Stimulated activated CD4-positive, alpha-beta T cell treated with anti-CD3 and anti-CD28 coated beads, Interleukin-15, amount 100 ng/mL, for 48 hours (primary cell): ENCODE measurements at places on chromosomes 5 and 9.

- no peak for DNase-seq
These were observed 14.2 kb upstream of the CXXC5 start for GRCh38 chr5:139634028-139634325.

GRCh38 chr9:18795947-18796671, 236.9 kb downstream of the SAXO1 start:
- no peak for DNase-seq

DNA sequence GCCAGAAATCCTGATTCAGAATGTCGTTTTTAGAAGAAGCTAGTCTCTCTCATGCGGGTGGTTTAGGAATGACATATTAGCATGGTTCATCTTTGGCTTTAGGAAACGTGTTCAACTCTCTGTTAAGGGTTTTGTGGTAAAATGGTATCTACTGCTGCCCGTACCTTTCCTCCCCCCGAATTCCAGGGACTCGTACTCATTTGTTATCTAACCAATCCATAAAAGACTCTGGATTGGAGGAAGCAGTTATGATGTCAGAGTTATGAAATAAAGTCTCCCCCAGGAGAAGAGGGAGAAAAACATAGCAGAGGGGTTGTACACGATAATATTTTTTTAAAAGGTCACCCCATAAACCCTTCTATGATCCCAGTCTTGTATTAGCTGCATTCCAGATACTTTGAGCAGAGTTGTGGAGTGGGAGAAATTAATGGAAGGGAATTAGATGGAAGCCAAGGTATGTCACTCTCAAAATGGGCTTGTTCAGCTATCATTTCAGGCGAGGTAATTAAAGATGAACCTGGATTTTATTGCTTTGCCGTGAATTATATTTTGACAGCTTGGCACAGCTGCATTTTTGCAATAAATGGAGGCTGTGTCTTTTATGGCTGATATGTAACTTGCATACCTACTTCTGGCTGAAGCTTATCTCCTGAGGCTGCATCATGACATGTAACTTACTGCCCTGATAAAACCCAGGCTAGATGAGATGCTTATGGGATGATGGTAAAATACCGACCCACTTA, 31.3 kb downstream of the RAI14 start:
- no peak for DNase-seq

GRCh38 chr5:9363449-9363848, 182.4 kb downstream of the SEMA5A start:
- no peak for DNase-seq

DNA sequence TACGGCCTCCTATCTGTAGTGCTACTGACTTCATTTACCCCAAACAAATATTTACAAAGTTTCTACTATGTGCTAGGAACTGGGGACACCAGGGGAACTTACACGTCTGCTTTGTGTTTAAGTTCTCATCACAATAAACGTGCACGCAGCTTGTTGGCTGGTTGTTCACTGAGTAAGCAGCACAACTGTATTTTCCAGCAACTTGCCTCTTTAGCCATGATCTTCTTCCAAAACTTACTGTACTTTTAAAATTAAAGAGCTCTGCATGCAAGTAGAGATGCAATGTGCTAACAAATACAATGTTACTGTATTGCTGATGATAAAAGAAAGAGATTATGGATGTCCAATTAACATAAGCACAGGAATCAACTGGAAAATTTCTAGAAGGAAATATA, 62.8 kb downstream of the RAPGEF1 start:
- DNase-seq = no peak

GRCh38 chr5:62167561-62168057, 138.4 kb upstream of the KIF2A start:
- DNase-seq = no peak

GRCh38 chr9:8872802-8873201, 1073.2 kb upstream of the DMAC1 start:
- no peak for DNase-seq

DNA sequence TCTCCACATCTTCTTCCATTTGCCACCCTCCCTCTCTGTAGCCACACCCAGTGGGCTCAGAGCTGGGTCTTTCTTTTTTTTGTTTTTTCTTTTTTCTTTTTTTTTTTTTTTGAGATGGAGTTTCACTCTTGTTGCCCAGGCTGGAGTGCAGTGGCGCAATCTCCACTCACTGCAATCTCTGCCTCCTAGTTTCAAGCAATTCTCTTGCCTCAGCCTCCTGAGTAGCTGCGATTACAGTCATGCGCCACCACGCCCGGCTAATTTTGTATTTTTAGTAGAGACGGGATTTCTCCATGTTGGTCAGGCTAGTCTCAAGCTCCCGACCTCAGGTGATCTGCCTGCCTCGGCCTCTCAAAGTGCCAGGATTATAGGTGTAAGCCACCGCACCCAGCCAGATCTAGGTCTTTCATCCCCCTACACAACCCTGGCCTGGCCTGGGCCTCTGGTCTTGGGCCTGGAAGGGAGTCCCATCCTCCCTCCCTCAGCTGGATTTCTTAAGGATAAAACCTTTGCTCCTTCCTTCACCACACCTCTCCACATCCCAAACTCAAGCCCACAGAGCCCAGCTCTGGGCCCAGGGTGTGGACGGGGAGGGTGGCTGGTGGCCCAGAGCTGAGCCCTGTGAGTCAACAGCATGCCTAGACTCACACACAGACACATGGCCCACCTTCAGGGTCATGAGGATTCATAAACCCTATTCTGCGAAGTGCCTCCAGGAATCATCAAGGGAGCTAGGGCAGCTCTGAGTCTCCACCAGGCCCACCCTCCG, 18.8 kb upstream of the KCNIP1 start:
- no peak for DNase-seq

DNA sequence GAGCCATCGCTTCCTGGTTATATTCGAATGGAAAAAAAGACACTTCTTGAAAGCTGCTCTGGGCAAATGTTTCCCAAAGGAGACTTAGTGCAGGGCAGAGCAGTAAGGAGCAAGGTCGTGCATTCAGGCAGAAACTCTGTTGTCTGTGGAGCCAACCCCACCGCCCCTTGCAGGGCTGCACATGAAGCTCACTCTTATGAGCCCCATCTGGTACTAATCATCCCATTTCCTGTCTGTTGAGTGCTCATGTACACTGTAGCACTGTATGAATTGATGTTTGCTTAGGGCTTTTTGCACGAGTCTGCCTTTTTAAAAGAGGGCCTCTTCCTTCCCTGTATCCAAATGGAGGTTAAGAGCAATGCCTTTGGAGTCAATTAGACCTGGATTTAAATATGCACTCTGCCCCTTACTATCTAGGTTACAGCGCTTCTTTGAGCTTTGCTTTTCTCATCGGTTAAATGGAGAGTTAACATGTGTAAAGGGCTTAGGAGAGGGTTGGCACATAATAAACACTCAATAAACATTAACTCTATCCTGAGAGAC, 25.4 kb downstream of the HMHB1 start:
- no peak for DNase-seq

GRCh38 chr5:148780711-148781110, 45.7 kb upstream of the ADRB2 start:
- DNase-seq = no peak

GRCh38 chr5:129771058-129771838, 23.4 kb downstream of the MINAR2 start:
- DNase-seq = peak; percentile 40

DNA sequence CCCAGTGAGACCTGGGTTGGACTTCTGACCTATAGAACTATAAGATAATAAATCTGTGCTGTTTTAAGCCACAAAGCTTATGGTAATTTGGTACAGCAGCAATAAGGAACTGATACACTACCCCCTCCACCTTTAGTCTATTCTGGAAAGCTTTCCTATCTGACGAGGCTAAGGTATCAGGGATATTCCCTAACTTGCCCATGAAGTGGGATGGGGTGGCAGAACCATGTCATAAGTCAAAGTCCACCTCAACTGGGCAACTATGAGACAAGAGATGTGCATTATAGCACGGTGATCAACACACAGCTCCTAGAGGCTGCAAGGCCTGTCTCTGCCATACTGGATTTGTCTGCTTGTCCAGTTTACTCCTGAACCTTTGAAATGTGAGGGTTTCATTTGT, 146.8 kb upstream of the RAD23B start:
- DNase-seq = no peak

GRCh38 chr5:138000102-138000723, 32.7 kb downstream of the FAM13B start:
- DNase-seq = no peak

- DNase-seq = no peak
These were observed 64.4 kb downstream of the GALNT10 start for GRCh38 chr5:154254896-154255295.

DNA sequence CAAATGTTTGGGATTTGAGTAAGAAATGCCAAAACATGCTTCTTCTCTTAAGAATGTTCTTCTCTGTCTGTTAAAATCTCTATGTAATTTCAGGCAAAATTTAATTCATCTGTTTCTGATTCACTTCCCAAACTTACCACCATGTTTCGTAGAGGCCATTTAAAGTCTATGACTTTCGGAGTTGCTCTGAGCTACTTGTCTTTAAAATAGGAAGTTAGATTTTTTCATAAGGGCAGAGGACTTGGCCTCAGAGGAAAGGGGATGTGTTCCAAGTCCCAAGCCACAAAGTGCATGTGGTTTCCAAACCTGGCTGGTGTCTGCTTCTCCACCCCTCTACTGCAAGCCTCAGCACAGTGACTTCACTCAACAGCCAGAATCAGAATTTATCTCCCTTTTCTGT, 111.3 kb upstream of the ADRA1B start:
- DNase-seq = no peak

DNA sequence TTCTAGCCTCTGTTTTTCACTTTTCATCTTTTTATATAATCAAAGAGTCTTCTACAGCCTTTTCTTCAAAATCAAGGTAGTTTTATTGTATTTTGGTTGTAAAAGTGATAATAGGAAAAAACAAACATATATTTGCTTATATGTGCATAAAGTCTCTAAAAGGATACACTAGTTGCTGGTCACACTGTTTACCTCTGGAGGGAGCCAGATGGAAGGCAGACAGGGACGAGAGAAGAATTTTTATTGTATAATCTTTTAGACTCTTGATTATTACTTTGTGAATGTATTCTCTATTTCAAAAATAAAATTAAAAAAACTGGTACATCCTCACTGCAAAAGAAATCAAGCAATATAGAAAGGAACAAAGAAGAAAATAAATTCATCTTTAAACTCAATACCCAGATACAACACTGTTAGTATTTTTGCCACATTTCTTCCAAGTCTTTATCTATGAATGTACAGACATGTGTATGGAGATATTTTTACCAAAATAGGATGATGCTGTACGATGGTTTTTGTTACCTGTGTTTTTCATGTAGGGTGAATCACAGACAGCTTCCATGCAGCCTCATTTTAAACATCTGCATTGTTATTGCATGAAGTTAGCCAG, 6.1 kb upstream of the RNF183 start:
- DNase-seq = no peak

- no peak for DNase-seq
These were observed 155.0 kb downstream of the NPR3 start for GRCh38 chr5:32866138-32866537.

DNA sequence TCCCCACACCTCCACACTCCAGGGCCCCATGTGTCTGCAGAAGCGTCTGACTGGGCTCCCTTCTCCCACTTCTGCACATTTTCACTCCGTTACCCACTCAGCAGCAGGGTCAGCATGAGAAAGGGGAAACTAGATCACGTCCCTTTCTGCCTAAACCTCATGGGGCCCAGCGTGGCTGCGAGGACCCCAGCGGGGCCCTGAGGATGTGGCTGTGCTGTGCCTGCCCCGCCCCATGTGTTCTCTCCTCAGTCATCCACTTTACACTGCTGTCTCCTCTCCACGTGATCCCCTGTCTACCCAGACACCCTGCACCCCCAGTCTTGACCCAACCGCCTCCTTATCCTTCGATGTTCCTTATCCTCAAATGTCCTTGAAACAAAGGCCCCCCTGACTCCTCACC, 59.8 kb upstream of the OTULINL start:
- DNase-seq = no peak

- DNase-seq = no peak
These were observed 14.1 kb upstream of the PTGR1 start for GRCh38 chr9:111613436-111614040.

DNA sequence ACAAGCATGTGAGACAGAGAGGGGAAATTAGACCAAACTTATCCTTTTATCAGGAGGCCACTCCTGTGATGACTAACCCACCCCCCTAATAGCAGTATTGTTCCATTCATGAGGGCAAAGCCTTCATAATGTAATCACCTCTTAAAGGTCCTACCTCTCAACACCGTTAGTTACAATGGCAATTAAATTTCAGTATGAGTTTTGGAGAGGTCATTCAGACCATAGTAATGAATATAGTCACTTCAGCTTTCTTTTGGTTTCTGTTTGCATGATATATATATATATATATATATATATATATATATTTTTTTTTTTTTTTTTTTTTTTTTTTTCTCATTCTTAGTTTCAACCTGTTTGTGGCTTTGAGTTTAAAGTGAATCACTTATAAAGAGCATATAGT, 10.5 kb downstream of the ADGRV1 start:
- DNase-seq = no peak

GRCh38 chr5:168624850-168625364, 45.7 kb upstream of the PANK3 start:
- DNase-seq = no peak

- DNase-seq = no peak
These were observed 52.6 kb upstream of the TCERG1 start for GRCh38 chr5:146394486-146394885.

- DNase-seq = no peak
These were observed 317.6 kb downstream of the FBXL17 start for GRCh38 chr5:108064302-108064701.

DNA sequence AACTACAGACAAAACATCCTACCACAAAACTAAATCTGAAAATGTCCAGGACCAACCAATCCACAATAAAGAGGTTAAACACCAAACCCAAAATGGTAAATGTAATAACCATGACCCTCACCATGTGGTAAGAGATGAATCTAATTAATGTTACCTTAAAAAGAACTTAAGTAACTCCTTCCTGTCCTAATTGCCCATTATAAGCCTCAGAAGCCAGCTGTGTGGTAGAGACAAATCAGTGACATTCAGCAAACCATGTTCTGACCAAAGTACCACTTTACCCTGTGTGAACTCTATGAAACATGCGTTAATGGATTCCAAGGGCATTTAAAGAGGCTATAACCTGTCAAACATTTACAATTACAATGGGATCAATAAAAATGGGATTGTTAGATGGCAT, 25.0 kb downstream of the LPAR1 start:
- no peak for DNase-seq

- no peak for DNase-seq
These were observed 43.0 kb upstream of the SARDH start for GRCh38 chr9:133780962-133781827.

GRCh38 chr5:137960819-137961218, 71.6 kb downstream of the PKD2L2 start:
- DNase-seq = no peak

- DNase-seq = no peak
These were observed 188.8 kb downstream of the MTRR start for GRCh38 chr5:8057769-8058168.
